ENCODE measurements at places on chromosomes 5 and 9. TPM values are rescaled to one million over a fixed set of nuclear protein-coding genes. Genes with fewer than 3 reads are reported as not detected.

SOX30 gene
- total RNA-seq, result not detected

ADGRD2 gene
- total RNA-seq, result not detected

SPINK1 gene
- 0.43 TPM for total RNA-seq

ZDHHC21 gene
- total RNA-seq, result 2.7 TPM

ARL10 gene
- total RNA-seq, result 0.59 TPM

Measured in A549 treated with Mapracorat at 1 μM for 4 hours (cell line).